Left ventricle myocardium inferior (tissue), 1 donor: ENCODE measurements at places on chromosomes 12 and 14.

- no peak overlapping the region for H3K4me3 ChIP-seq
- peaks cover 25% of the 10 kb centered on the region for H3K27me3 ChIP-seq
- no peak overlapping the region for H3K27ac ChIP-seq
- no peak for DNase-seq
- H3K4me1 ChIP-seq = no peaks in the 10 kb centered on the region
- H3K36me3 ChIP-seq = no peaks in the 10 kb centered on the region
Observed at GRCh38 chr12:117469883-117470483, 108.6 kb upstream of the NOS1 start.

DNA sequence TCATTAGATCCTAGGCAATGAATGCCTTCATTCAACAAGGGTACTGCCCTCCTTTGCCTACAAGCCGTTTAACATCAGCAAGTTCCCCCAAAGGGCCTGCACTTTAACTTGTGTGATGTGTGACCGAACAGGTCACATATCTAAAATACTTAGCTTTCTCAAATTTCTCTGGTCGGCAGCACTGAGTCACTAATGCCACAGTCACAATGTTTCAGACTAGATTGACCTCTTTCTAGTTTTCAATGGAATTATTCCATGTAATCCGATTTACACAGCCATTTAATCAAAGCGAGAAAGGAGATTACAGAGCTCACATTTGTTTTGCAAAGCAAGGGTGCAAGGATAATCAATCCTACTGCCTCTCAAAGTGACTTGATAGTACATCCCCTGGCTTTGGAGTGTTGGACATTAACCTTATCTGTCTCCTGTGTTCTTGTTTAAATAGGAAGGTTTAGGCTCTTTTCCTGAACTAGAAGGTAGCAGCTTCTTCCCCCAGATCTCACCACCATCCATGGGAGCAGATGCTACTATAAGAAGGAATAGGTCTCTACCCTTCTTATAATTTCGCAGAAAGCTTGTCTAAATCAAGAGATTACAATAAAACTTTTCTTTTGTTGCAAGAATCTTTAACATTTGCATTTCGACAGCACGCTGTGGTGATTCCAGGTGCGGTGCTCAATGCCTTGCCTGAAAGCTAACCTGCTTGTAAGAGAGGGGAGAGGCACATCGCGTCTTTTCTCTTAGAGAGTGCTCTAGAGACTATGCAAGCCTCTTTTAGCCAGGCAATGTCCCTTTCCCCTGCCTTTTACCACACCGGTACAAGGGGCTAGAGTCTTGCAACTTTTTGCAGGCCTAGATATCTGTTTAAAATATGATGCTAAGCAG lies 1.8 kb downstream of the KITLG start:
- peaks cover 12% of the 10 kb centered on the region for H3K27me3 ChIP-seq
- H3K4me1 ChIP-seq = peaks cover 66% of the 10 kb centered on the region
- no peak for DNase-seq
- peak overlapping the region; percentile 90 for H3K27ac ChIP-seq

GRCh38 chr14:95675486-95675885 lies 10.7 kb upstream of the TCL1B start:
- no peak overlapping the region for H3K4me3 ChIP-seq
- H3K27ac ChIP-seq = no peak overlapping the region
- H3K36me3 ChIP-seq = no peaks in the 10 kb centered on the region
- H3K27me3 ChIP-seq = peaks cover 90% of the 10 kb centered on the region
- DNase-seq = no peak

DNA sequence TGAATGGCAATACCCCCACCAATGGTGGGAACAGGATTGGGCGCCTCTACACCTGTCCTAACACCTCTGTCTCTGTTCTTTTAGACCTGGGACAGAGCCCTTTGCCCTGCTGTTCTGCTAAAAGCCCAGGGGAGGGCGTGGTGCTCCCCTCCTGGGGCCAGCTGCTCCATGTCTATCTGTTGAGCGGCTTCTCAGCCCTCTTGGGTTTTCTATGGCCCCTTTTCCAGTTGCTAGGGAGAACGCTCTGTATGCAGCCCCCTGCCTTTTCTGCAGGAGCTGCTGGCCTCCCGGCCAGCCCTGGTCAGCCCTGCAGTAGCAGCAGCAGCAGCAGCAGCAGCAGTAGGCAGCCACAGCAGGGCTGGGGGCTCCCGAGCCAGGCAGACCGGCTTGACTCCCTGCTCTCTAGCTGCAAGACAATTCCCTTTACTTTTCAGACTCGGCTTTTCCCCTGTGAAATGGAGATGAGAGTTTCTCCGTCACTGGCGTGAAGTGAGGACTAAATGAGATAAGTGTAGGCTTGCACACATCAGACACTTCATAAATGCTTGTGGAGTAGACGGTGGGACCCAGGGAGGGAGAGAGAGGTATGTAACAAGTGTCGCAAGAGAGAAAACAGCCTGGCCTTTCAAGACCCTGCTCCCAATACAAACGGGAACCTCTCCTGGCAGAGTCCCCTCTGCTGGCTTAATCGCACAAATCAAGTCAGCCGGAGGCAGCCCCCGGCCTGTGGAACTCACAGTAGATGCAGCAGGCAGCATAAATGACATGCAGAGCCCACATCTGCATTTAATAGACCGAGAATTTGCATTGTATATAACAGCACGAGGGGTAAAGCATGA lies 1.0 kb downstream of the RTL1 start:
- DNase-seq = no peak
- H3K4me3 ChIP-seq = no peak overlapping the region
- peaks cover 30% of the 10 kb centered on the region for H3K4me1 ChIP-seq
- H3K27me3 ChIP-seq = peaks cover 97% of the 10 kb centered on the region
- no peaks in the 10 kb centered on the region for H3K36me3 ChIP-seq
- H3K27ac ChIP-seq = no peak overlapping the region

DNA sequence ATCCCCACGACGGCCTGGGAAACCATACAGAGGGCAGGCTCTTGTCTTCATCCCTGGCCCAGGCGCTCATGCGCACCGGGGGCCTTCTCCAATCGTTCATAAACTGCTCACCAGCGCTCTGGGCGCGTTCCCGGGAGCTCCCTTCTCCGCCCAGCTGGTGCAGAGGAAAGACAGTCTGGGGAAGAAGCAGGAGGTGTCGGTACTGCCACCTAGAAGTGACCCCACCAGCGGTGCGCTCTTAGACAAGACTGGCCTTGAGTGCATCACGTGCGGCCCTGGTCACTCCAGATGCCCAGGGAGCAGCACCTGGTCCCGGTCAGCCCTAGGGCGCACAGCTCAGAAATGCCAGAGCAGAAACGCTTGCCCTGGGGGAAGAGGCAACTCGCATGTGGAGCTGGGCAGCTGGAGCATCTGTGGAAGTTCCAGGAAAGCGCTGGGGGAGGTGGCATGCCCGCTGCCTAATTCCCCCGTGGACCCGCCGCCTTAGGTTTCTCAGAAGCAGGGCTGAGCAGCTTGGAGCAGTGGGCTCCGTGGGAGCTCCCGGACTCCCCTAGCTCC lies 2.5 kb downstream of the GSC start:
- no peak for DNase-seq
- no peaks in the 10 kb centered on the region for H3K36me3 ChIP-seq
- H3K4me3 ChIP-seq = no peak overlapping the region
- H3K4me1 ChIP-seq = peaks cover 30% of the 10 kb centered on the region
- H3K27me3 ChIP-seq = peaks cover 100% of the 10 kb centered on the region
- H3K27ac ChIP-seq = no peak overlapping the region

- no peak for DNase-seq
- no peak overlapping the region for H3K27ac ChIP-seq
- H3K36me3 ChIP-seq = no peaks in the 10 kb centered on the region
- peaks cover 8% of the 10 kb centered on the region for H3K4me1 ChIP-seq
Observed at GRCh38 chr12:19978193-19978592, 390.1 kb upstream of the PDE3A start.

DNA sequence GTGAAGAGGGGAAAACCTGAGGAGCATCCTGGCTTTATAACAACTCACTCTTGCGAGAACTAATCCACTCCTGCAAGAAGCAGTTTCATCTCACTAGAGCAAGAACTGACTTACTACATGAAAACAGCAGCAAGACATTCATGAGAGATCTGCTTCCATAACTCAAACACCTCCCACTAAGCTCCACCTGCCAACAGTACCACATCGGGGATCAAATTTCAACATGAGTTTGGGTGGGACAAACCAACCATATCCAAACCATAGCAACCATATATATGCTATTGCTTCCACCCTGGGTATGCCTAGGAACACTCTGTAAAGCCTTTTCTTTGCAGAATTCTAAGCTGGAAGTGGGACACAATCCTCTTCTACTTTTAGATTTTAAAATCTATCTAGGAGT lies 13.9 kb upstream of the AVPR1A start:
- H3K27me3 ChIP-seq = no peaks in the 10 kb centered on the region
- H3K27ac ChIP-seq = no peak overlapping the region
- no peaks in the 10 kb centered on the region for H3K4me1 ChIP-seq
- no peak for DNase-seq
- no peak overlapping the region for H3K4me3 ChIP-seq

GRCh38 chr12:38904537-38905479 lies 583 bp downstream of the CPNE8 start:
- no peaks in the 10 kb centered on the region for H3K36me3 ChIP-seq
- peak overlapping the region; percentile 79 for H3K4me3 ChIP-seq
- no peaks in the 10 kb centered on the region for H3K27me3 ChIP-seq
- DNase-seq = peak; percentile 85
- H3K27ac ChIP-seq = peak overlapping the region; percentile 96

DNA sequence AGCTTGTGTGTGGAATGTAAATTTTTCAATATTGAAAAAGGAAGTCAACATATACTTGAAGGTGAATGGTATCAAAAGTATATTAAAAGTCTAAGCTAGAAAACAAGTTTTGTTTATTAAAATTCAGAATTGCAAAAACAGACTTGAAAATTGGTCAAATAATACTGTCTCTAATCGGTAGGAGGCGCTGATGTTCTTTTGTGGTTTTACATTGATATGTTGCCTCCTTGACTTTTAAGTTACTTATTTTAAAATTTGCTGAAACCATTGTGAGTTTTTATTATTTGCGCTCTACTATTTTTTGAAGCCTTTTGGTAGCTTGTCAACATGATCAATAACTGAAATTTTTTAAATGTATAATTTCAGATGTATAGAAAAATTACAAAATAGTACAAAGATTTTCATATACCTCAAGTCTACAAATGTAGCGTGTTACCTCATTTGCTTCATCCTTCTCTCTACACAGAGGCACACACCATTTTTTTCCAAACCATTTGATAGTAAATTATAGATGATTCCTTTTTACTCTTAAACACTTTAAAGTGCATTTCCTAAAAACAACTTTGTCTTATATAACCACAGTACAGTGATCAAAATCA lies 6.9 kb downstream of the RTRAF start:
- H3K27me3 ChIP-seq = no peaks in the 10 kb centered on the region
- peak overlapping the region; percentile 47 for H3K27ac ChIP-seq
- no peak for DNase-seq

DNA sequence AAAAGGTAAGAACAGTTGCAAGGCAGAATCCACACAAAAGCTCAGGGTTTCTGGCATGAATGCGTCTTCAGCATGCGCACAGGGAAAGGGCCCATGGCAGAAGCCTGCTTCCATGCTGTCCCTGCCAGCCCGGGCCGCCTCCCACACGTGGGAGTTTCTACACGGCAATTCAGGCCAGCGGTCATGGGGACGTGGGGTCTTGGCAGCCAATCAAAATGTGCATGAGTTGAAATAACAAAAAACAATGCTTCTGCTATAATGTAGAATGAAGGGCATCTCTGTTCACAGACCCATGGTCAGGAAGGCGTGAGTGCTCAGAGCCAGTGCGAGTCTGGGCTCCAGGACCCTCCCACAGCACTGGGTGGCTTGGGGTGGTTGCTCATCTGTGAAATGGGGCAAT lies 28.6 kb downstream of the AMN start:
- no peak overlapping the region for H3K27ac ChIP-seq
- H3K27me3 ChIP-seq = no peaks in the 10 kb centered on the region
- DNase-seq = no peak
- no peak overlapping the region for H3K4me3 ChIP-seq

- peaks cover 28% of the 10 kb centered on the region for H3K27me3 ChIP-seq
- no peak for DNase-seq
- no peaks in the 10 kb centered on the region for H3K36me3 ChIP-seq
- no peaks in the 10 kb centered on the region for H3K4me1 ChIP-seq
Observed at GRCh38 chr12:57039016-57039798, 10.7 kb downstream of the MYO1A start.

GRCh38 chr14:68888025-68888850 lies 90.9 kb downstream of the ACTN1 start:
- H3K4me1 ChIP-seq = peaks cover 41% of the 10 kb centered on the region
- peaks cover 79% of the 10 kb centered on the region for H3K36me3 ChIP-seq
- H3K27ac ChIP-seq = peak overlapping the region; percentile 58
- peak; percentile 30 for DNase-seq
- H3K4me3 ChIP-seq = no peak overlapping the region

- H3K36me3 ChIP-seq = no peaks in the 10 kb centered on the region
- peaks cover 12% of the 10 kb centered on the region for H3K27me3 ChIP-seq
- no peak overlapping the region for H3K27ac ChIP-seq
- DNase-seq = no peak
Observed at GRCh38 chr14:29216268-29217232, 450.0 kb downstream of the FOXG1 start.

DNA sequence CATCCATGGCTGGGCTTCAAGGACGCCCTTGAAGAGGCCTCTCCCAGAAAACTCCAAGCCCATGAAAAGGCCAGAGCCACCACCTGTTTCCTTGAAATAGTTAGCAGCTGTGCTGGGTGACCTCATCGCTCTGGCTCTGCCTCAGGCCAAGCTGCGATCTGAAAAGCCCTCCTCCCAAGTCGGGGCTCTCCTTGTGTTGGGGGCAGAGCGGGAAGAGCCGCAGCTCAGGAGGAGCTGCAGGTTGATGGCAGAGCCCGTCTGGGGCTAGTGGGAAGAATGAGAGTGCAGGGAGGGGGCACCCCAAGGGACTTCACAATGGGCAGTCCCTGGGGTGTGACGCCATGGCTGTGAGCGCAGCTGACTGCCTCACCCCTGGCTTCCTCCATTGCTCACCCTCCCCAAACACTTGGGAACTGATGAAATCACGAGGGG lies 50.0 kb upstream of the STON2 start:
- no peaks in the 10 kb centered on the region for H3K36me3 ChIP-seq
- H3K27me3 ChIP-seq = peaks cover 46% of the 10 kb centered on the region
- H3K4me3 ChIP-seq = peak overlapping the region; percentile 25
- peaks cover 25% of the 10 kb centered on the region for H3K4me1 ChIP-seq
- peak; percentile 72 for DNase-seq
